Endothelial cell of umbilical vein (primary cell): ENCODE measurements at places on chromosomes 4 and X. TPM values are rescaled to one million over a fixed set of nuclear protein-coding genes. Genes with fewer than 3 reads are reported as not detected.

GRCh38 chrX:52874661-52875060 is 6.8 kb upstream of the XAGE3 start:
- H3K27ac ChIP-seq: no peak overlapping the region
- H3K4me3 ChIP-seq: no peak overlapping the region
- no peak for DNase-seq
- H3K36me3 ChIP-seq: no peaks in the 10 kb centered on the region
- H3K27me3 ChIP-seq: no peaks in the 10 kb centered on the region

DNA sequence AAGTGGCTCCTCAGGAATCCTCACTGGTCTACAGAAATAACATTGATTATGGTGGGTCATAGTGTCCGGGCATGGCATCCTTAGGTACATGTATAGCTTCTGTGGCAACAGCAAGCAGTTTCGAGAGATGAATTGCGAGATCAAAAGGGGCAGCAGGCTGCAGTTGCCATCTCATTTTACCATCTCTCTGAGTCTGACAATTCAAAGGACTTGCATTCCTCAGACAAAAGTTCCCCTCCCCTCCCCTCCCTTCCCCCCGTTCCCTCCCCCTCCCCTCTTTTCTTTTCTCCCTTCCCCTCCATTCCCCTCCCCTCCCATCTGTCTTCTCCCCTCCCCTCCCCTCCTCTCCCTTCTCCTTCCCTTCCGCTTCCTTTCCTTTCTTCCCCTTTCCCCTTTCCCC is 70.2 kb downstream of the MTNR1A start:
- no peaks in the 10 kb centered on the region for H3K36me3 ChIP-seq
- H3K4me3 ChIP-seq: no peak overlapping the region
- no peak for DNase-seq
- no peaks in the 10 kb centered on the region for H3K4me1 ChIP-seq
- no peak overlapping the region for H3K27ac ChIP-seq
- no peaks in the 10 kb centered on the region for H3K27me3 ChIP-seq

GRCh38 chr4:79331126-79331876 is 5.4 kb upstream of the NAA11 start:
- DNase-seq: no peak
- H3K27ac ChIP-seq: no peak overlapping the region
- no peaks in the 10 kb centered on the region for H3K36me3 ChIP-seq
- no peaks in the 10 kb centered on the region for H3K27me3 ChIP-seq
- no peak overlapping the region for H3K4me3 ChIP-seq

The LRCH2 gene
- 4.6 and 4.7 TPM in 2 replicates for total RNA-seq
